ENCODE measurements at places on chromosomes 4 and X.

DNA sequence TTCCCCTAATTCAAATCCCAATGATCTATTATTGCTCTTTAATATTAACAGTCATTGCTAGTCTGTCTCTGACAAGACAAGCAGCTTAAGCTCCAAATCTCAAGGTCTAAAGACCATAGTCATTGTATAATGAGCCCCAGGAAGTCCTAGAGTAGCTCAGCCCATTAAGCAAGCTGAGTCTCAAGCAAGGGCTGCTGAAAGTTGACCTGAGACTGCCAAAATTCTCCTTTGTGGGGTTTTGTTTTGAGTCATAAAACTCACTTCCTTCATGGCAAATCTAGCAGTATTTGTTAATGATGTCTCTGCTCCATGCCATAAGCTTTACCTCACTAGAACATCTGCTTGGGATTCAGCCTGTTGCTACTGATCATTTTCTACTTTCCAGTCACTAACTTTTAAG is 313.2 kb downstream of the ANTXR2 start:
- no peak overlapping the region for H3K27ac ChIP-seq
- no peak overlapping the region for H3K4me3 ChIP-seq
- no peaks in the 10 kb centered on the region for H3K36me3 ChIP-seq
- no peak for DNase-seq

DNA sequence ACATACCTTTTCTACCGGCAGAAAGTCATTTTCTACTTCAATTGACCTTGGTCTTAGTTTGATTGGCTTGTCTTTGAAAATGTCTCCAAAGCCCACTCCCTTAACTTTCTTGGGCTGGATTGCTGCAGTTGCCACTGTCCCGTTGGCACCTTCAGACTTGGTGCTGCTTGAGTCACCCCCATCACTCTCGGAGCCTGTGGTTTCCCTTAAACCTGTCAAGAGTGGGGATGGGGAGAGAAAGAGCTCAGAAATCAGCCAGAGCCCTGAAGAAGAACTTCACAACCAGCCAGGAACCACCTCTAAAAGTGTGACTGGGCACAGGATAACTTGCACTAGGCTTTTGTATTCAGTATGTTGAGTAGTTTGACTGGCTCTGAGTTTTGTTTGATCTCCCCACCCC is 168.5 kb upstream of the MAP3K15 start:
- peak overlapping the region; percentile 95 for H3K27ac ChIP-seq
- H3K4me3 ChIP-seq: peak overlapping the region; percentile 19
- H3K27me3 ChIP-seq: no peaks in the 10 kb centered on the region
- peak; percentile 13 for DNase-seq
- peaks cover 41% of the 10 kb centered on the region for H3K4me1 ChIP-seq

DNA sequence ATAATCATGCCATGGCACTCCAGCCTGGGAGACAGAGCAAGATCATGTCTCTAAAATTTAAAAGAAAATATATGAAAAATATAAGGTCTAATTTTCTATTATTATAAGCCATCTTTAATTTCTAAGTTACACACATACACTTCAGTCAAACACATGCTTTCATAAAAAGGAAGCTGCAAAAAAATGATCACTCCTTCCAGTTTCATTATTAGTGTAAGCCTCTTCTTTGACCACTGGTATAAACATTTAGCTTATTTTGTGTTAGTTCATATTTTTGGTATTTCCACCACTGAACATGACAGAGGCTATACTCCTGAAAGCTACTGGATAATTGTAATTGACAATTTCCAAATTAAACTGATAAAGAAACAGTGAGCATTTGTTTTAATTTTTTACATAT is 163.3 kb upstream of the USP38 start:
- DNase-seq: no peak
- peaks cover 5% of the 10 kb centered on the region for H3K27me3 ChIP-seq
- H3K4me1 ChIP-seq: no peaks in the 10 kb centered on the region

DNA sequence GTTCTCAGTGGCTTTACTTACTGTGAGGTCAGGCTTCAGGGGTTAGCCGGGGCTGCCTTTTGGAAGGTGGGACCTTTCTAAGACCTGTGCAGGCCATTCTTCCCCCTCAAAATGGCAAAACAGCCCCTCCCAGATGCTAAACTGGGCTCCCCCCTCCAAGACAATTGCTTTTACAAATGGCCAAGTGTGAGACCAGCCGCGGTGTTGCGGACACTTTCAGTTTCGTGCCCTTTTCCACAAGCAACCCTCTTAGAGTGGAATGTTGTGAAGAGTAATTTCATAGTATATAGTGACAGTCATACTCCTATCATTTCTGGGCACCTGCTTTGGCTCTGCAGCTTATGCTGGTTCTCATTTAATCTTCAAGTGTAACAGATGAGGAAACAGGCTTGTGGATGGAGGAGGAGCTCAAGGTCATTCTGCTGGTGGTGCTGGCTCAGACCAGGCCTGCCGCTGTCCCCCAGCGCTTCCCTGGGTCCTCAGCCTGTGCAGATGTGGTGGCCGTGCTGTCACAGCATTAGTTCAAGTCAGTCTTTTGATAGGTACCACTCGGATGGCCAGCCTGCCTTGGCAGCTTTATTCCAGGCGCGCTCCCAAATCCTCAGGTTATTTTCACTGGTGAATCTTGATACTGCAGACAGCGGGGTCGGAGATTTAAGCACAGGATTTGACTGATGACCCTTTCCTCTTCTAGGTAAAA is 55.0 kb upstream of the TADA2B start:
- H3K27me3 ChIP-seq: no peaks in the 10 kb centered on the region
- peak overlapping the region; percentile 94 for H3K27ac ChIP-seq
- peak overlapping the region; percentile 100 for H3K4me3 ChIP-seq
- peaks cover 53% of the 10 kb centered on the region for H3K4me1 ChIP-seq
- no peak for DNase-seq
- peaks cover 3% of the 10 kb centered on the region for H3K36me3 ChIP-seq

Data from effector memory CD8-positive, alpha-beta T cell (primary cell).